Foreskin fibroblast (primary cell): ENCODE measurements at places on chromosomes 3 and 15.

DNA sequence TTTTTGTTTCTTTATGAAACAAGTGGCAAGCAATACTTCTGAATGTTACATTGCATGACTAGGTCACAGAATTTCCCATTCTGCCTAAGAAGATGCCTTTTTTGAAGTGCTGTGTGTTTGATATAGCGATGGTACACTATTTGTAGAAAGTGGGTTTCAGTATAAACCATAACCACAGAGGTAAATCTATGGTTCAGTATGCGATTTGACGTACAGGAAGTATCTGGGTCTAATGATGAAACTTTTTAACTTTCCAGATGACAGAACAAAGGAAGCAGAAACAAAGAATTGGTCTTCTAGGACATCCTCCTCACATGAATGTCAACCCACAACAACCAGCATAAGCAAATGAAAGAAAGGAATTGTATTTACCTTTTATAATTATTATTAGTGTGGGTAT lies 133.4 kb upstream of the BHLHE40 start:
- DNase-seq, result no peak

- DNase-seq, result no peak
Observed at GRCh38 chr3:51530485-51530884, 8.0 kb upstream of the RAD54L2 start.

GRCh38 chr3:151226088-151226563 lies 23.1 kb upstream of the GPR171 start:
- DNase-seq, result peak; percentile 83

- peak; percentile 81 for DNase-seq
Observed at GRCh38 chr3:154971771-154972326, 108.3 kb upstream of the MME start.

DNA sequence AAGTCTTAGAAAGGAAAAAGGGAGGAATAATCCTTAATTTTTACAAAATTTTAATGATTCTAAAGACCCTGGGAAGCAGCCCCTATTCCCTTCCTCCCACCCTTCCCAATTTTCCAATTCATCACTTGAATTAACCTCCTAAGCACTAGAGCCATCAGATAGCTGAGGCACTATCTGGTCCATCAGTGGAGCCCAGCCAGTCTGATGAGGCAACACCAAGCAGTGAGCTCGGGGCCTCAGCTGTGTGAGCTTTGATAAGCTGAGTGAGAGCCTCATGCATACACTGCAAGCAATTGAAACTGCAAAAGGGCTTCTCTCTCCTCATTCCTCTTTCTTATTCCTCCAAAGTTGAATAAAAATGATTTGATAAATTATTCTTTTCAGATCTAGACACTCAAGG lies 31.9 kb downstream of the TUSC7 start:
- no peak for DNase-seq

DNA sequence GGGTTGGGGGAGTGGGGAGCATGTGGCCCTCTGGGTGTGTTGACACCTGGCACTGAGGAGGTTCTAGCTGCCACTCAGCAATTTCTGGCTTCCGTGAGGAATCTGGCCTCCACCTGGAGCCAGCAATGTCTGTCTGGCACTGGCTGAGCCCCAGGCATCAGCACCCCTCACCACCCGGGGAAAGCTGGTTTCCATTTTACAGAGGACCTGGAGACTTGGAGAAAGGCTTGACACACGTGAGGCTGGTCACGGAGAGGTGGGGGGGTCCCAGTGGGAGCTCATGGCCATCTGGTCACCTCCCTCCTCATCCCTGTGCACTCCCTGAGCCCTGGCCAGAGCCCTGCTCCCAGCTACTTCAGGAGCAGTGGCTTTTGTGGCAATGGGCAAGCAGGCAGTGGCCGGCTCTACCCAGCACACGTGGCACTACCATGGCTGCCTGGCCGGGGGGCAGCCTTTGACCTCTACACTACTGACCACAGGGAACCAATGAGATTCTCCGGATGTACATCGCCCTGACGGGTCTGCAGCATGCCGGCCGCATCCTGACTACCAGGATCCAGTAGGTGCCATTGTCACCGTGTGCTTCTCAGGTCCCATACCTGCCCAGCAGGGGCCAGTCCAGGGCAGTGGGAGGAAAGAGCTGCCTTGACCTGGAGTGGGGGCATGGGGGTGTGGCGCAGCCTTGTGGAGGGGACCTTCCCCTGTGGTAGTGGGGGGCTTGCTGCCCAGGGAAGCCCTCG lies 28.5 kb downstream of the ACAD9 start:
- no peak for DNase-seq

DNA sequence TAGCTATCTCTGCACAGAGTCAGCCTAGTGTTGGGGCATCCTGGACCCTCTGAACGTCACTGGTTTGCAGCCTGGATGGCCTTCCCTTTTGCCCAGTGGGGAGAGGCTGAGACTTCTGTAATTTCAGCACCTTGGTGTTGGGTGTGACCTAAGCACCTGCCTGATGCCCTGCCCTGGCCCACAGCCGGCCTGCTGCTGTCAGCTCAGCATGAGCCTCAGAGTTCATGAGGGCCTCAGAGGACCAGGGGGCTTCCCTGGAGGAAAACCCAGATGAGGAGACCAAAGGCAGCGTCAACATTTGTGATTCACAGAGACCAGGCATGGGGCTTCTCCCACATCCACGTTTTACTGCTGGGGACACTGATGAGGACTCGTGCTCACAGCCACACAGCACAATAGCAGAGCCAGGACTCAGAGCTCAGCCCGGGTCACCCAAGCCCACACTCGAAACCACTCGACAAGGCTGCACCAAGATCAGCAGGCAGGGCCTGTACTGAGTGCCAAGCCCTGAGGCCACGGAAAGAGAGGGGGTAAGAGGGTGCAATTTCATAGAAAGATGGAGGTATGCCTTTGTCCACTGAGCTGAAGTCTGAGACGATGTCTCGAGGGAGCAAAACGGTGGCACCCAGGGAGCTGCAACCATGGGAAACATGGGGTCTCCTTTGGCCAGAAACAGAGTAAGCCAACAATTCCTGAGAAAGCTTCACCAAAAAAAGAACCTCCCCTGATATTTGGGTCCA lies 9.9 kb upstream of the GP9 start:
- DNase-seq, result no peak

DNA sequence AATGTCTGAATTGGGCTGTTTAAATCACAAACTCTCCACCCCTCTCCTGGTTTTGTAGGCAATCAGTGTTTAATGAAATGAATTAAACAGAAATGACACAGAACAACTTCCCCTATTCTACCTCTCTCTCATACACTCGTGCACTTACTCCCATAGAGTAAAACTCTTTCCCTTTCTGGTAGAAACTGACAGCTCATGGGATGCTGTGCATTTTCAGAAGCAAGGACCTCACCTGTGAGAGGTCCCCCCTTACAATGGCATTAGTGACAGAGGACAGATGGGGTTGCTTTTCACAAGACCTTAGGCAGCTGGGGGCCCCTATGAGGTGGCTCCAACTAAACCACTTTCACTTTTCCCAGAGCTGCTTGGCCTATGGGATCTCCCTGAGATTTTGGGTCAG lies 31.9 kb downstream of the PARP16 start:
- DNase-seq, result no peak

GRCh38 chr3:134380249-134380648 lies 6.0 kb upstream of the AMOTL2 start:
- no peak for DNase-seq

- peak; percentile 74 for DNase-seq
Observed at GRCh38 chr15:38176155-38176554, 76.5 kb upstream of the SPRED1 start.

DNA sequence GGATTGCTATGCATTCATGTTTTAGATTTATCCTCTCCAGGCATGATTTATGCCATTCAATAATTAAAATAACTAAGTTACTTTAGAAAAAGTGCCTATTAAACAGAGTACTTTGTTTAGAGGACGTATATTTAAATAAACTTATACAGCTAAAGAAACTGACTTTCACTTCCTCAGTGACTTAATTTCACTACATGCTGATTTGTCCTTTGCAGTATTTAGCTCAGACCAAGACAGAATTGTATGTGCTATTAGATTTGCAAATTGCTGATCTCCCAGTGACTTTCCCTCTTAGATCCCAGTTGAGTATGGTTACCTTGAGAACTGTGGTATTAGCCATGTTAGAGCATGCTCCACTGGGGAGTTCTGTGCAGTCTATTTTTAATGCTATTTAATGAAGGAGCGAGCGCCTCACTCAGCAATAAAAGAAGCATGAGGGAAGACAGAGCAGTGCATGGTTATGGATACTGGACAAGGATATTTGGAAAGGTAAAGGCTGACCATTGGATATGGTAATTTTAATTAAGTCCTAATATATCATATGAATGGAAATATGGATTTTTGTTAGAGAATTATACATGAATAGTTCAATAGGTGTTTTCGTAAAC lies 2.7 kb downstream of the ARPP21 start:
- DNase-seq, result no peak

GRCh38 chr3:103787164-103787871 lies 1352.5 kb downstream of the ZPLD1 start:
- no peak for DNase-seq

DNA sequence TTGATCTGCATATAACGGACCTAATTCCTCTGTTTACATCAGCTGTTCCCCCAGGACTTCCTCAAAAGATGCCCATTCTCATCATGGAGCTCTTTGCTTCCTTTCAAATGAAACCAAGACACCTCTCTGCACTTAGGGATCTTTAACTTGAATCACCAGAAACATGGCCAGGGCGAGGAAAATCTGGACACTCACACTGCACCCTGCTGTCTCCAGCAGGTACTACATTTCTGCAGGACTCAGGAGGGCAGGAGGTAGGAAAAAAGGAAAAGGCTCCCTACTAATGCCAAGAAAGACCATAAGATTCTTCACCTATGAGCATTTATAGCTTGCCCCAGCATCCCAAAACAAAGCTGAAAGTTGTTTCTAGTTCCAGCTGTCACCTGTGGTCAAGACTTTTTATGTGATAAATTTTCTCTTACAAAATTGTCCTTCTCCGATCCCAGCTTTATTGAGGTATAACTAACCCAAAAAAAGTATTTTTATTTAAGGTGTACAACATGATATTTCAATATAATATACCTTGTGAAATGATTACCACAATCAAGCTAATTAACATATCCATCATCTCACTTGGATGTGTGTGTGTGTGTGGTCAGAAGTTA lies 87.3 kb upstream of the C15orf61 start:
- DNase-seq, result peak; percentile 79

DNA sequence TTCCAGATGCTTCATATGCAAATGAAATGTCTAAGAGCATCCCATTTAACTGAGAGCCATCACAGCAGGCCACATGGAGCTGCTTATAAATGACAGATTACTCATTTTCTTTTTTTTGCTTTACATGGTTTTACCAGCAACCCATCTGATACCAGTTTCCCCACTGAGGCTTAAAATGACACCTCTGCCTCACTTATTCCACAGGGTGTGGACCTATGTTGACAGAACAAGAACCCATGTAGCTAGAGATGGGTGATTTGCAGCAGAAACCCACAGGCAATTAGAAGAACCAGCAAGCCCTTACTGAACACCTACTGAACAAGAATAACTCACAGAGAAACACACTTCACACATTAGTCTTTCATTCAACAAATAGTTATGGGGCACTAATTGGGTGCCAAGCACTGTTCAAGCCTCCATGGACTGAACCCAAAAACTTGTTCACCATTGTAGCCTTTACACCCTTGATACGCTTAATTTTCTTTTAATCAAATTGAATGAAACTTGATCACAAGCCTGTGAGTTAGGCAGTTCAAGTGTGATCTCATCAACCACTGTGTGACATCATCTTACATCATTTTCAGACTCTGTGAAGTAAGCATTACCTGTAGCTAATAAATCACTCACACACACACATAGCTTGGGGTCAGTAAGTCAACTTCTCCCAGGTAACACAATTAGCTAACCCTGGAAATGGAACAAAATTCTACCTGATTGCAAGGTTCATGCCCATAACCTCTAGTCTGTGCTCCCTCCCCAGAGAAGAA lies 45.4 kb downstream of the MAGI1 start:
- DNase-seq, result no peak

DNA sequence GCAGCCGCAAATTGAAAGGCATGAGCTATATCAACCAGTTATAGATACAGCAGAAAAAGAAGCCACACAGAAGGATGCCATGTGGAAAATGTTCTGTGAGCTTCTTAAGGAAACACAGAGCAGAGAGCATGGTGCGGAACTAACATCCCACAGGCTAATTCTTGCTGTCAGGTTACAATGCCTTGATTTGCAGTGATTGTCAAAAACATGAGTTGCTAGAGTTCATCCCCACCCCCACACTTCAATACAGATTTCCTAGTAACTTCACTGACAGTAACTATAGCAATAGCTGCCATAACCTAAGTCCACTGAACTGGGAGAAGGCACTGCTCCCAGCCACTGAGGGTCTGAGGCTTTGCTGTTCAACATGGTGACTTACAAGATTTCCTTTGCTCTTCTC lies 821.6 kb downstream of the SQOR start:
- no peak for DNase-seq

DNA sequence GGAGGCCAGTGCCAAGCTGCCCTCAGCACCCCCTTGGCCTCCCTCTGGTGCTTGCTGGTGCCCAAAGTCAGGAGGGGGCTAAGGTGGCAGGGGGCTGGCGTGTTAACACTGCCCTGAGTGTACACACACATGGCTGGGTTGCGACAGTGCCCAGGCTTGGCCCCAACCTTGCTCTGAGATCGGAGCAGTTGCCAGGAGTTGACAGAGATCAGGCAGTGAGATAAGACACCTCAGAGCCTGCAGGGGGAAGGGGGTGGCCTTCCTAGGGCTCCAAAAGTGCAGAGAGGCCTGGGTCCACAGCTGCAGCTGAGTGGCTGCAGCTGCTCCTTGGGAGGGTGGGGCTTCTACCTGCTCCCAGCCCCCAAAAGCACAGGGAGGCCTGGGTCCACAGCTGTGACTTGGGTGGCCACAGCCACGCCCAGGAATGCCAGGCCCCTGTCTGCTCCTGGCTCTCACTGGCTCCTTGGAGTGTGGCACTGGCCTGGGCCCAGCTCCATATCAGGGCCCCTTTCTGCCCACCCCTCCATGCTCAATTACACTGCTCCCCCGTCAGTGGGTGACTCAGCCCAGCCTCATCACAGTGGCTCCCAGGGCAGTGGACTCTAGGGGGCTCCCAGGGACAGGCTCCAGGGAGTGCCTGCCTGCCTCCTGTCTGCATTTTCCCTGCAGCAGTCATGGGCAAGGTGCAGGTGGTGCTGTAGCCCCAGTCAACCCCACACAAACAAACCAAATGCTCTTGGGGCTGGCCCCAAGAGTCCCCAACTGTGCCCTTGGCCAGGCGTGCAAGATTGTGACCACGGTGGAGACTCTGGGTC lies 56.4 kb upstream of the C15orf39 start:
- DNase-seq, result no peak

DNA sequence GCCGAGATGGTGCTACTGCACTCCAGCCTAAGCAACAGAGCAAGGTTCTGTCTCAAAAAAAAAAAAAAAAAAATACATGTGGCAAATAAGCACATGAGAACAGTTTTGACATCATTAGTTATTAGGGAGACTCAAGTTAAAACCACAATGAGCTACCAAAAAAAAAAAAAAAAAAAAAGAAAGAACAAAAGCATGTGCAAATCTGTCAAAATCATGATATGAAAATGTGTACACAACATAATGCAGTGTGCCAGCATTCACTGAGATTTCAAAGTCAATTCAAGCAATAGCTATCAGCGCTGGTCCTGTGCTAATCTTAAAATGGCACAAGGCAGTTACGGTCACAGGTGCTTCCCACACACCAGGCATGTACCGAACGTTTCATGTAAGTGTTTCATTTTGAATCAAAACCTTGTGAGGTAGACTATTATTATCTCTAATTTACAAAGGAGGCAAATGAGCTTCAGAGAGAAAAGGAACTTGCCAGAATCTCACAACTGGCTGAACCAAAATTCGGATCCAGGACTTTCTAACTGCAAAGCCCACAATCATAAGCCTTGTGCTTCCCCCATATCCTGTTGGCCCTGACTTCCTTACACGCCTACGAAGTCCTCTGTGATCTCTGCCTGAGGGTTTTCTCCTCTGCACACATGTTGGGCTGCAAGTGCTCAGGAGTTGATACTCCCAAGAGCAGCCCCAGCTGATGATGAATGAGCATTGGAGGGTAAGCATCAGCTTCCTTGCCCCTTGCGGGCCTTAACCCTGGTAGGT lies 200.1 kb upstream of the PROK2 start:
- no peak for DNase-seq
